ENCODE measurements at places on chromosomes 7 and 10. TPM values are rescaled to one million over a fixed set of nuclear protein-coding genes. Genes with fewer than 3 reads are reported as not detected.

The SPDYE6 gene
- not detected for total RNA-seq

The WEE2 gene
- not detected for total RNA-seq

The DGKI gene
- 0.31 TPM for total RNA-seq

The PILRA gene
- 8.6 TPM for total RNA-seq

The RBM20 gene
- total RNA-seq: 2.9 TPM

The CYP26C1 gene
- 0.05 TPM for total RNA-seq

The PON1 gene
- total RNA-seq: 1.7 TPM

The ARHGAP22 gene
- 3.9 TPM for total RNA-seq

The GJC3 gene
- total RNA-seq: 1.3 TPM

The STX1A gene
- 7.1 TPM for total RNA-seq

The COL13A1 gene
- total RNA-seq: 0.76 TPM

The ZNF786 gene
- 9.9 TPM for total RNA-seq

The ZEB1 gene
- 47.9 TPM for total RNA-seq

The PSD gene
- total RNA-seq: 4.4 TPM

The CAPZA2 gene
- 150 TPM for total RNA-seq

Data from ovary (tissue), 10 donors.